Fibroblast of mammary gland (primary cell): ENCODE measurements at places on chromosomes 12 and 14.
A peak's percentile ranks its signal among the peaks of the same experiment; 100 is the strongest.

- DNase-seq = no peak
These were observed 476.7 kb downstream of the NOVA1 start for GRCh38 chr14:26121181-26121580.

- DNase-seq = no peak
These were observed 75.9 kb upstream of the FBRSL1 start for GRCh38 chr12:132413931-132414588.

DNA sequence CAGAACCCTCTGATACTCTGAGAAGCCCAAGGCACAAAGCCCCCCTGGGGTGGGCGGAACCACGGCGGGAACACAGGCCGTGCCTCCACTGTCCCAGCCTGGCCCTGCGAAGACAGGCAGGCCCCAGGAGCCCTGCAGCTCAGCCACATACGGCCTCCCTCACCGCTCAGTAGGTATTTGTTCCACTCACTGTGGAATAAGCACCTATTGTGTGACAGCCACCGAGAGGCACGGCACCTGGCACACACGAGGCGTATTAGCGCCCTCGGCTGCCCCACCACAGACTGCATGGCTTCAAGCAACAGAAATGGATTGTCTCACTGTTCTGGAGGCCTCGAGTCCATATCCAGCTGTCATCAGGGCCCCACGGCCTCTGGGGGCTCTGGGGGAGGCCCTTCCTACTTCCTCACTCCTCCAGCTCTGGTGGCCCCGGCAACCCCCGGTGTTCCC, 66.3 kb downstream of the NCOR2 start:
- DNase-seq = no peak

GRCh38 chr14:54674046-54674741, 107.3 kb downstream of the SAMD4A start:
- DNase-seq = no peak

- DNase-seq = peak; percentile 96
These were observed 161.0 kb downstream of the SLC38A4 start for GRCh38 chr12:46664761-46665287.

DNA sequence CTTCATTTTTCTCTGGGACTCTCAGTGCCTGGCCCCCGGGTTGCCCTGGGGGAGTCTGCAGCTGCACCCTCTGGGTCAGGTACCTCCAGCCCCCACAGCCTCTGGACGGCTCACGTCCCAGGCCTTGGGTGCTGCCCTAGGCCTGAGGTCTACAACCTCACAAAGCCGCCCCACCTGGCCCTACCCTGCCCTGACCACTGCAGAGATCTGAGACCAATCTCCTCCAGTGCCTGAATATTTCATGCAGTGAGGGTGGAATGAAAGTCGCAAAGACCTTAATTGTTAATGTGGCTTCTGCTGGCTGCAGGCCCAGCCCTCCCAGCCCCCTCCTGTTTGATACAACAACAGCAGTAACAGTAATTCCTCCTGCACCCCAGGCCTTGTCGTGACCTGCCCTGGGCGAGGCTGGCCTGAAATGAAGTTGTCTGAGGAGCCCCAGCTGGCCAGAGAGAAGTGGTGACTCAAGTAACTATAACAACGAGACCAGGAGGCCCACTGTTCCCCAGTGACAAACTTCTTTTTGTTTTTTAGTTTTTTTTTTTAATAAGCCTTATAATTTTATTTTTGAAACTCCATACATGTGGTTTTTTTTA, 8.8 kb upstream of the CCDC85C start:
- no peak for DNase-seq

- no peak for DNase-seq
These were observed 8.9 kb upstream of the PPM1H start for GRCh38 chr12:62943779-62944395.

- no peak for DNase-seq
These were observed 27.4 kb upstream of the KLRB1 start for GRCh38 chr12:9634969-9635754.

GRCh38 chr14:24665440-24665991, 31.5 kb upstream of the GZMB start:
- no peak for DNase-seq

DNA sequence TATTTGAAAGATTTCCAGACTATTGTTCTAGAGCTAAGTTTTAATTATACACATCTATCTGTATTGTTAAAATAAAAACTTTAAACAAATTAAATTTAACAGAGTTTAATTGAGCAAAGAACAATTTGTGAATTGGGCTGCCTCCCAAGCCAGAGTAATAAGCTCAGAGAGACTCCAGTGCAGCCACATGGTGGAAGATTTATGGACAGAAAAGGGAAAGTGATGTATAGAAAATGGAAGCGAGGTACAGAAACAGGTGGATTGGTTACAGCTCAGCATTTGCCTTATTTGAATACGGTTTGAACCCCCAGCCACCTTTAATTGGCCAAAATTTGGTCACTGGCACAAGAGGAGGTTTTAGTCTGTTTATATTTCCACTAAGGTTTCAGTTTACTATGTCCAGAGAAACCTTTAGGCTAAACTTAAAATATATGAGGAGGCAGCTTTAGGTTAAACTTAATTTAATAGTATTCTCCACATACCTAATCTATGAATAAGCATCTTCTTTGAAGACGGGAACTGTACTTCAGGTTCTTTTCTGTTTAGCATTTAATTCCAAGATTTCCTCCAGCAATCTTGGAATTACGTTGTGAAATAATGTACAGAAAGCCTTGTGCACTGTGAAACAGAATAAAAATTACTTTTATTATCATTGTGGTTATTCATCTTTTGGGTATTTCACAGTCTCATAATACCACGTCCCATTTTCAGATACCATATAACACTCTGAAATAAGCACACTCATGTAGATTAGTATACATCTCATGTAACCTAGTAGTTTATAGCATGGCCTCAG, 19.4 kb downstream of the SRGAP1 start:
- DNase-seq = no peak

- peak; percentile 89 for DNase-seq
These were observed 6.7 kb upstream of the SLC6A15 start for GRCh38 chr12:84919271-84919670.

DNA sequence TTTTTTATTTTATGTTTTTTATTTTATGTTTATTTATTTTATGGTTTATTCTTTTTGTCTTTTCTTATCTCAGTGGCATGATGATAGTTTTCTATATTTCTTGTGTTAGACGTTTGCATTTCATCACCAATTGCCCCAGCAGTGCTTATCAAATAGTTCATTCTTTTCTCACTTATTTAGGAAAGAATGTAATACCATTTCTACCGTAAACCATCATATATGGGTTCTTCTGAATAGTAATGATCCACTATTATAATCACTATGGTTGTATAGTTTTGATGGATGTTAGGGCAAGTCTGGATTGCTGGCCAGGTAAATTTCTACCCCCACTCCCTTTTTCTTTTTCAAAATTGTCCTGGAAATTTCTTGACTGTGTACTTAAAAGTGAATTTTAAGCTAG, 134.6 kb upstream of the FBXO33 start:
- DNase-seq = no peak

GRCh38 chr12:58458102-58458501, 462.2 kb downstream of the LRIG3 start:
- DNase-seq = peak; percentile 25

DNA sequence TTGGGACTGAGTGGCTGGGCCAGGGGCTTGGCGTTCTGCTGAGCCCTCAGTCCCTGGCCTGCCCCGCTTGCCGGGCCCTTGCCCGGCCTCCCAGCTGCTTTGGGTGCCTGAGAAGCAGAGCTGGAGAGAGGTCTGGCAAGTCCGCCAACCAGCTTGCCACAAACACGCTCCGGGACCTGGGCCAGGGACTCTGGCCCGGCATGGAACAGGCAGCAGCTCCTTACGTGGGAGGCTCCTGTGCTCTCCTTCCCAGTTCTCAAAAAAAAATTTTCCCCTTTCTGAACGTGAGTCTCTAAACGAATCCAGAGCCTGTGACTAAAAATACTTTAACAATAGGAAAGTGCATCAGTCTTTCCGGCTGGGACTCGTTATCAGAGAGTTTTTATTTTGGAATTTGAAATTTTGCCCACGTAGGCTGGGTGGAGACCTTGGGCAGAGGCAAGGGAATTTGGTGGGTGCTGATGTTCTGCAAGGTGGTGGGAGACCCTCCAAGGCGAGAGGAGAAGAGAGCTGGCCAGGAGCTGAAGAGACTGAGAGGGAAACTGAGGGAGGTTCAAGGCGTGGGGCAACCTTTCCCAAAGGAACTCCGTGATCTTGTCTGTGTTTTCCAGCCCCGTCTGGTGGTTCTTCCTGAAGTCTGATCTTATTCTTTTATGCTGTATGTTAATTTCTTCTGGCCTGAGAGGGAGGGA, 6.8 kb upstream of the NR4A1 start:
- peak; percentile 94 for DNase-seq
